ENCODE measurements at places on chromosomes 11 and 22.

- no peak for DNase-seq
Measured at GRCh38 chr11:71185411-71185810, 67.0 kb downstream of the SHANK2 start.

DNA sequence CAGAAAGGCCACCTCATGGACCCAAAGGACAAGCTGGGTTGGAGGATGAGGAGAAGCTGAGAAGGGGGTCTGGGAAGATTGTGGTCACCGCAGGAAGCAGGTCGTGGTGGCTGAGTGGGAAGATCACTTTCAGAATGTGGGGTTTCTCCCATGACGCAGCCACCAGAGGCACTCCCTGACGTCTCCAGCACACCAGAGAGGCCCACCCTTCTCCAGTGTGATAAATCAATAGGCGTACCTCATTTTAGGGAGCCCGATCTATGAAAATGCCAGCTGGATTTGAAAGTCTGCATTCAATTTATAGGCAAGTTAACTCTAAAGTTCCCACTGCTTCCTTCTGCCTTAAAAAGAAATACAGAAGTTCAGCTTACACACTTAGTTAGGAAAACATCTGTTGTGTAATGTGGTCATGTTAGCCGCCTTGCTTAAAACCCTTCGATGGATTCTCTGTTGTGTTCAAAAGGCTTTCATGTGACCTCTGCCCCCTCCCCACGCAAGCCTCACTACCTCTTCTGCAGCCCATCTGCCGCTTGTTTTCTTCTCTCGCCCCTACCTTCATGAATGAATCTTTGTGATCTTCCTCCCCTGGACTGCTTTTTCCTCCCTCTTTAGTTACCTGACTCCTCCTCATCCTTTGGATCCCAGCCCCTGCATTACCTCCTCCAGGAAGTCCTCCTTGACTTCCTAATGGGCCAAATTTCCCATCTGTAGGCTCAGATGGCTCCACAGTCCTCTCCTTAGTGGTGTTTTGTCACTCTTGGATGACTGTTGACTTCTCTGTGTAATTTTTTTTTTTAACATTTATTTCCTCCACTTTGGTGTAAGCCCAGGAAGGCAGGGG, 10.7 kb downstream of the TSPAN18 start:
- DNase-seq: no peak

GRCh38 chr11:8196749-8197148, 27.9 kb upstream of the RIC3 start:
- DNase-seq: no peak

DNA sequence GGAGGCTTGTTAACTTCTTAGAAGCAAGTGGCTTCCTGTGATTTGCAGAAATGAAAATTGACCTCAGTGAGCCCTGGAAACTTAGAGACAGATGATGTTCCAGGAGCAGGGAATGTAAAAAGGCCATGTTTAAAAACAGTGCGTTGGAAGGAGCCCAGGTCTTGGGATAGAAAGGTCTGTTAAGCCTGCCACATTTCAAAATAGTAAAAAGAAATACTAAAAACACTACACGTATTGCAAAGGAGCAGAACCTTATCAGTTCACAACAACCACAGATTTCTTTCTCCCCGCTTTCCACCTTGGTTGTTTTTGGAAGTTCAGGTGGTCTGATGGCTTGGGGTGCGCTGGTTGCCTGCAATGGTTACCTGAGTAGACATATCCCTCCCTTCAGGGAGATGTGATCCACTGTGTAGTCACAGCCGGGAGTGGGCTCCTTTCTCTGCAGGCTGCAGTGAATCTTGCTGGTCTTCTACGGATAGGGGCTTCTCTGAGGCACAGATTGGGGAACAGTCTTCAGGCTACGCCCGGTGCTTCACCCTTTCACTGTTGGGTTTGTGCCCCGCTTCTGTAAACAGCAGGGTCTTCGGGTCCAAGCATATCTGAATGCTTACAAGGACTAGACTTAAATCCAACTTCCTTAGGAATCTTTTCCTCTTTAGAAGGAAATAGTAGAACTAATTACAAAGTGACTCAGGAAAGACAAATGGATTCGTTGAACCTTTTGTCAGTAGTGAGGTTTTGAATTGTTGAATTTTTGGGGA, 1.9 kb downstream of the TEAD1 start:
- DNase-seq: no peak

DNA sequence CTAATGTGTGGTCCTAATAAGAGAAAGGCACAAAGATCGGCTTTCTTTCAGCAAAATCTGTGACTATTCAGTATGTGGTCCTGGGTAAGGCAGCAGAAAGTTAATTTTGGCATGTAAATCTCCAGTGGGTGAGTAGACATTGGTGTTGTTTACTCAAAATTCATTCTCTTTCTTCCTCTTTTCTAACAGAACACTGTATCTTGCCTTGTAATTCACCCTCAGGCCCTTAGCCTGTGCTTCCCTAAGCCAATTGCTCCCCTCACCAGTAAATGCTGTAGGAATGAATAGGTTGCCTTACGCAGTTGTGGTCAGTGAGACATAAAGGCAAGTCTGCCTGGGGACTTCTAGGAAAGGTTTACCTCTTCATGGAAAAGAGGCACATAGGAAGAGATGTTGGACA, 49.9 kb upstream of the PDE3B start:
- no peak for DNase-seq

GRCh38 chr11:107549253-107549953, 16.1 kb downstream of the ALKBH8 start:
- DNase-seq: peak; percentile 41

GRCh38 chr11:111570796-111571195, 30.3 kb downstream of the LAYN start:
- DNase-seq: no peak

GRCh38 chr11:119024430-119025098, 6.0 kb downstream of the TRAPPC4 start:
- DNase-seq: no peak
